ENCODE measurements at places on chromosomes 1 and 21.

DNA sequence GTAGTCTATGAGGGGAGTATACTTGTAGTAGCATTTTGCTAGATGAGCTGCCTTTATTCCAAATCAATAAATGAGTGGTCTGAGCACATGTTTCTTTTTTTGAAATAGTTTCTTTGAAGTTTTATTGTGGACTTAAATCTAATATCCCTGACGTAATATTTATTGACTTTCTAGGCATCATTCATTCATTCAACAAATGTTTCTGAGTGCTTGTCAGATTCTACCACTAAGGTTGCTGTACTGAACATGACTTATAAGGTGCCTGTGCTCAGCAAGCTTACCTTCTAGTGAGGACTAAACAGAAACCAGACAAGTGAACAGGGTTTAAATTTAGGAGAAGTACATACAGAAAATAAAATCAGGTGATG, 68.4 kb downstream of the POU2F1 start:
- DNase-seq, result no peak

DNA sequence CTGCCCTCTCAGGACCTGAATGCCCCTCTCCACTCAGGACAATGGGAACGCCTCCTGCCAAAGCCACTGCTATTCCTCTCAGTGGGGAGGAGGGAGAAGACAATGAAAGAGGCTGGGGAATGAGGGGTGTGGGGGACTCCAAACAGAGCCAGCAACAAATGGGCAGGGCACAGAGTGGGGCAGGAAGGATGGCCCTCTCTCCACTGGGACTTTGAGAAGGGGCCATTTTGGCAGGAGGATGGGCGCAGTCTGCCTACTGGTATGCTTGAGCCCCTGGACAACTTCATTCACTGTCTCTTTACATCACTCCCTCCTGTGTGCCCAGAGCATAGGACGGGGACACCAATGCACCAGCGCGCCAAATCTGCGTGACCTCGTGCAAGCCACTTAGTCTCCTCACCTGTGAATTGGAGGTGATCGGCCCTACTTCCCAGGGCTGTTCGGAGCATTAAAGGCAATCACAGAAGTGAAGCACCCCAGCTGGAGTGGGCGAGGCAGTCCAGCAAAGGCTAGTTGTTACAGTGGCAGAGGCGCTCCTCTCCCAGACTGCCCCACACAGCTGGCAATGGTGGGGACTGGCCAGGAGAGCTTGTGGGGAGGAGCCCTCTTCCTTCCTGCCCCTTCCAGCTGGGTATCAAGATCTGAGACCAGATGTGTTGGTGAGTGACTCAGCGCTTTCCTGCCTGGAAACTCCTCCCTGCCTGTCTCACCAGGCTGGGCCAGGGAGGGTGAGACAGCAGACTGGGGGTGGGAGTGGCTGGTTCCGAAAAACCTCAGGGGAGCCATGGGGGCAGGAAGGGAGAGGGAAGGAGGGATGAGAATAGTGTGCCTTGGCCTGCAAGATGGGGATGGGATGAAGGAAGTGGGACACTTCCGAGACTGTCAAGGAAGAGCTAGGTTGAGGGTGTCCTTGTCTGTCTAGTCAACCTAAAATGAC, 22.4 kb upstream of the SYNC start:
- DNase-seq, result no peak

DNA sequence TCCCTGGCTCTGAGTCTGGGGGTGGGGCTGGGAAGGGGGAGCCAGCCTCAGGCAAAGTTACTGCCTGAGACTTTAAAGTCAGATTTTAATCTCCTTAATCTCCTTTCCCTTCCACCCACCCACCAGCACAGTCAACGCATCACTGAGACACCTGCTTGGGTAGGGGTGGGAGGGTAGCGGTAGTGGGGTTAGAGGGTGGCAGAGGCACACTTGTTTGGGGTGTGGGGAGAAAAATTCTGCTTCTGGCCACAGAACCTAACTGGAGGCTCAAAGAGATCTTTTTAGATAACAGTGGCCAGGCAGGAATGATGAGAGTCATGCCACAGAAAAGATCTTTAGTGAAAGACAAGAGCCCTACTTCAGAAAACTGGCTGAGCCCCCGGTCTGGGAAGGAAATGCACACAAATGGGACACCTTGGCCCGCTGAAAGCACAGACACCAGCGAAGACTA, 44.1 kb downstream of the CD247 start:
- DNase-seq, result no peak

DNA sequence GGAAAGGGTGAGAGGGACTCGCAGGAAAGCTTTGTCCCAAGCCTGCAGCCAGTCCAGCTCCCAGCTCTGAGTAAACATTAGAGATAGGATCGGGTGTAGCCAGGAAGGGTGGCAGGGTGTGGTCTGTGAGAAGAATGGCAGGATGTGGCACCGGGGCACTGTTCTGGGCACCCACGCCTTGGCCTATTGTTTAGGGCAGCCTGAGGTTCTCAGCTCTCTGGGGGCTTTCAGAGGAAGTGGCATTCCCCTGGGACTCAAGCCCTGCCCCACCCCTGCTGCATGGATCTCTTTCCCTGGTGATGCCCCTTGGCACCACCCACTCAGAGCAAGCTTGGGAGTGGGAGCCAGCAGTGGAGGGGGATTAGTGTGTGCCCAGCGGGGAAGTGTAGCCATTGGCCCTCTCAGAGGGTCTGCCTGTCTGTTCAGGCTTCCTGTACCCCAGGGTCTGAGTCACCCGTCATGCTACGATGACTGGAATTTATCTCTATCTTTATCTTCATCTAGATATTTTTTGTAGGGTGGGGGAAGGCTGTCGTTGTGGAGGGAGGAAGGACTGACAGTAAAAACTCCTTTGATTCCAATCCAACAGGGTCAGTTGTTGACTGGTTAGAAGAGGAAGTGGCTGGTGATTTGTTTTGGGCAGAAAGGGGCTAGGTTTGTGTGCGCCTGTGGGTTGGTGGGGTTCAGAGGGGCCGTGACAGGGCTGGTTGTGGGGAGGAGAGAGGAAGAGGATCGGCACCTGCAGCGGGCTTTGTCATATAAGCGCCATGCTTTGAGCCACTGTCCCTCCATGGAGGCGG, 31.6 kb downstream of the SOX13 start:
- no peak for DNase-seq

GRCh38 chr1:36559061-36559460, 76.3 kb upstream of the CSF3R start:
- no peak for DNase-seq
